CD8-positive, alpha-beta memory T cell (primary cell): ENCODE measurements at places on chromosomes 2 and 18. TPM values are rescaled to one million over a fixed set of nuclear protein-coding genes. Genes with fewer than 3 reads are reported as not detected.

GRCh38 chr18:9643549-9643948 lies 29.2 kb upstream of the PPP4R1 start:
- no peaks in the 10 kb centered on the region for H3K27me3 ChIP-seq
- H3K36me3 ChIP-seq: no peaks in the 10 kb centered on the region
- H3K4me3 ChIP-seq: no peak overlapping the region
- no peaks in the 10 kb centered on the region for H3K4me1 ChIP-seq
- H3K27ac ChIP-seq: no peak overlapping the region
- DNase-seq: no peak

- H3K4me1 ChIP-seq: no peaks in the 10 kb centered on the region
- H3K27me3 ChIP-seq: no peaks in the 10 kb centered on the region
- DNase-seq: no peak
- no peak overlapping the region for H3K4me3 ChIP-seq
Measured at GRCh38 chr2:183390109-183390508, 265.9 kb downstream of the NUP35 start.

GRCh38 chr2:66436581-66437001 lies 1.7 kb downstream of the MEIS1 start:
- H3K27ac ChIP-seq: peak overlapping the region; percentile 16
- no peak overlapping the region for H3K4me3 ChIP-seq
- H3K27me3 ChIP-seq: peaks cover 4% of the 10 kb centered on the region
- no peaks in the 10 kb centered on the region for H3K36me3 ChIP-seq
- DNase-seq: no peak
- H3K4me1 ChIP-seq: peaks cover 4% of the 10 kb centered on the region

DNA sequence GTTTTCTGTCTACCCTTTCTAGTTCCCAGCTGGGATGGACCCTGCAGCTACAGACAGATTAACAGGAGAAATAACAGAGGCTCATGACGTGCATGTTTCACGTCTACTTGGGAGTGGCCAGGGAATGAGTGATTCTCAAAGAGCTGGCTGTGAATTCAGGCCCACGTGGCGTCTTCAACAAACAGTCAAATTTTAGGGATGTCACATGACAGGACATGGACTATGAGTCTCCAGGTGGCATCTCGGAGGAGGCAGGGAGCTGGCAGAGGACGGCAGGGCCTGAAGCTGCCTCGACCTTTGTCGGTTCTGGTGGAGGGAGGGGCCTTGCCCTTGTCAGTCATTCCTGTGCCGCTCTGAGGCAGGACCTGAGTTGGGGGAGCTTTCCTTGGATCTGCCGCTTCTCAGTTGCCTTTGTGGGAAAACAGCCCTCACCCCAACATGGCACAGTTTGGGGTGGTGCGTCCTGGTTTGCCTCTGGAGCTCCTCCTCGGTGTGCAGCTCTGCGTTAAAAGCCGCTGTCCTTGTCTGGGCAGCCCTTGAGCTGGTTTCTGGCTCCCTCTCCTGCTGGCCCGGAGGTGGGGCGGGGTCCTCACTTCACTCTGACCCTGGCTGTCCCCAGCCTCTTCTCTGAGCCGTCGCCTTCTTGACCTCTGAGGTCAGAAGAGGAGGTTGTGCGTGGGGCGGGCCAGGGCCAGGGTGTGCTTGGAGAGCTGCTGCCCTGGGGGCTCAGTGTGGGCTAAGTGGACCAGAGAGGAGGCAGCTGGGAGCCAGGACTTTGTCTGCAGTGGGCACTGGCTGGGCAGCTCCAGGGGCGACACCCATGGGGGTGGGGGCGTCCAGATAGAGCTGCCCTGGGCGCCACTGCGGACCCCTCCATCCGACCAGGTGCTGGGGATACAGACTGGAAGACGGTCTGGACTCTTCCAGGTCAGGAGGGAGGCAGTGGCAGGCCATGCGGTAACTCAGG lies 12.1 kb upstream of the GAL3ST2 start:
- no peaks in the 10 kb centered on the region for H3K27me3 ChIP-seq
- peak overlapping the region; percentile 85 for H3K27ac ChIP-seq
- no peaks in the 10 kb centered on the region for H3K36me3 ChIP-seq
- DNase-seq: peak; percentile 49
- H3K4me3 ChIP-seq: no peak overlapping the region

GRCh38 chr2:109052922-109053321 lies 63.9 kb upstream of the EDAR start:
- H3K4me1 ChIP-seq: no peaks in the 10 kb centered on the region
- no peak overlapping the region for H3K4me3 ChIP-seq
- DNase-seq: no peak
- no peaks in the 10 kb centered on the region for H3K36me3 ChIP-seq

DNA sequence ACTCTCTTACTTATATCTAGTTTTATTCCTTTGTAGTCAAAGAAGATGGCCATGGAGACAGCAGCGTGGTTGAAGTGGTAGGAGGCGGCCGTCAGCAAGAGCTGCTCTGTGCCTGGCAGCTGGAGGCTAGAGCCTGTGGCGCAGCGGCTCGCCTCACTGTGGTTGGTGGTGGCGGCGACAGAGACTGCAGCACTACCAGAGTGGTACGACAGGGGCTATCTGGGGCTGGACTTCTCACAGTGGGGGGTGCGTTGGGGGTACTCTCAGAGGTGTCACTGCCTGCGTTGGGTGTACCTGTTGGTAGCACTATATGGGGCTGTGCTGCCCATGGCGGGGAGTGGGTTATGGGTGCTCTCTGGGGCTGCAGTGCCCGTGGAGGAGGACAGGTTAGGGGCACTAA lies 8.5 kb upstream of the ANKRD62 start:
- H3K27me3 ChIP-seq: no peaks in the 10 kb centered on the region
- no peak overlapping the region for H3K27ac ChIP-seq
- H3K4me1 ChIP-seq: no peaks in the 10 kb centered on the region
- DNase-seq: no peak
- no peaks in the 10 kb centered on the region for H3K36me3 ChIP-seq

DNA sequence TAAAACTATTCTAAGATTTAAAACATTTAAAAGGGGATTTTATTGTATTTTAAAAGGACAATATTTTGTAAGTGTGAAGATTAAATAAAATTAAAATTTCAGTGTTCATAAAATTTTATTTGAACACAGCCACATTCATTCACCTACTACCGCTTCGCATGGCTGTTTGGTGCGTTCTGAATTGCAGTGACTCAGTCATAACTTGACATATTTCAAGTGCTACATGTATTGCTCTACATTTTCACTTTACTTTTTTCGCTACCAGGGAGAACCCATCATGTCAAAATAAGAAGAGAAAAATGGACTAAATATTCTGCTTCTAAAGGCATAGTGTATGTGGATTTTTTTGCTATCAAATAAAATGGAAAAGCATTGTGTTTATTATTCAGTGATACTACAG lies 8.7 kb downstream of the PTH2R start:
- no peaks in the 10 kb centered on the region for H3K36me3 ChIP-seq
- no peaks in the 10 kb centered on the region for H3K4me1 ChIP-seq
- no peaks in the 10 kb centered on the region for H3K27me3 ChIP-seq
- no peak overlapping the region for H3K4me3 ChIP-seq

- peaks cover 24% of the 10 kb centered on the region for H3K36me3 ChIP-seq
- H3K27me3 ChIP-seq: no peaks in the 10 kb centered on the region
- no peak overlapping the region for H3K4me3 ChIP-seq
- no peak overlapping the region for H3K27ac ChIP-seq
Measured at GRCh38 chr2:238027591-238028415, 33.0 kb upstream of the SCLY start.

DNA sequence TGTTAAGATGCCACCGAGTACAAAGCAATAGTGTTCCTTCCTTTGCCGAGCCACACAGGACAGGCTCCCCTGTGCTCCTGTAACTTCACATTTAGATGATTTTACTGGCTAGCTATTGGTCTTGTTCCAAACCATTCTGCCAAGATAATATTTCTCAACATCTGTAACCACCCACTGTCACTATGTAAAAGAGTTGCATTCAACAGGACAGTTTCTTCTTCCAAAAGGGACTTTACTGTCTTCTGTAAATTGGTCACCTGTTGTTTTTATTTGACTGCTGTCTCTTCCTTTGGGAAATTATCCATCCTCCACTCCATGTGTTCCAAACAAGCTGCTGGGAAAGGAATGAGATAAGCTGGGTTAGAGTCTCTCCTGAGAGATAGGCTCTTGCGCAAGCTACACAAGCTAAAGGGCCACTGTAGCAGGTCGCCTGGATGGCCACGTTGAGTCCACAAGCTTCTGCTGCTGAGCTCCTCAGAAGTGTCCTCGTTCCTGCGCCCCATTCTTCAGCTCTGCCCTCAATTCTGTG lies 14.4 kb upstream of the BZW1 start:
- H3K27me3 ChIP-seq: no peaks in the 10 kb centered on the region
- no peak for DNase-seq
- no peak overlapping the region for H3K27ac ChIP-seq
- H3K4me1 ChIP-seq: no peaks in the 10 kb centered on the region

MERTK gene
- 0.88 TPM for total RNA-seq

RGPD3 gene
- total RNA-seq: 0.04 TPM

ONECUT2 gene
- total RNA-seq: not detected

GBX2 gene
- not detected for total RNA-seq

POTEJ gene
- not detected for total RNA-seq

RSAD2 gene
- 1.00 TPM for total RNA-seq
